ENCODE measurements at places on chromosomes 3 and 15.

- DNase-seq, result no peak
These were observed 143.6 kb downstream of the PGPEP1L start for GRCh38 chr15:98863983-98864382.

- DNase-seq, result no peak
These were observed 446.7 kb upstream of the PROK2 start for GRCh38 chr3:72231439-72232196.

- DNase-seq, result no peak
These were observed 65.7 kb downstream of the OCA2 start for GRCh38 chr15:28033443-28033842.

DNA sequence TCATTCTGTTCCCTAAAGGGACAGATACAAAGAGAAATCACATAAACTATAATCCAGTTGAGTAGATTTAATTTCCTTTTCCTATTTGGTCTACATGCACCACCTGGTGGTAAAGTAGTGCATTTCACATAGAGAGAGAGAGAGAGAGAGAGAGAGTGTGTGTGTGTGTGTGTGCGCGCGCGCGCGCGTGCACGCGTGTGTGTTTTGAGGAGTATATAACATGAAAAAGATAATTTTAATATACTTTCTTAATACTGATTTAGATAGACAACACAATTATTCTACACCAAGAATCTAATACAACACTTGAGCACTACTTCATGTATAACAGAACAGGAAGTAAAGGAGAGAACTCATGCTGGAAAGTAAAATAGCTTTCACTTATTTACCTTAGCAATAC, 1.1 kb upstream of the FGF7 start:
- peak; percentile 62 for DNase-seq

GRCh38 chr3:134922101-134922500, 127.0 kb downstream of the EPHB1 start:
- no peak for DNase-seq

- no peak for DNase-seq
These were observed 7.6 kb downstream of the SMAD3 start for GRCh38 chr15:67072958-67073357.

DNA sequence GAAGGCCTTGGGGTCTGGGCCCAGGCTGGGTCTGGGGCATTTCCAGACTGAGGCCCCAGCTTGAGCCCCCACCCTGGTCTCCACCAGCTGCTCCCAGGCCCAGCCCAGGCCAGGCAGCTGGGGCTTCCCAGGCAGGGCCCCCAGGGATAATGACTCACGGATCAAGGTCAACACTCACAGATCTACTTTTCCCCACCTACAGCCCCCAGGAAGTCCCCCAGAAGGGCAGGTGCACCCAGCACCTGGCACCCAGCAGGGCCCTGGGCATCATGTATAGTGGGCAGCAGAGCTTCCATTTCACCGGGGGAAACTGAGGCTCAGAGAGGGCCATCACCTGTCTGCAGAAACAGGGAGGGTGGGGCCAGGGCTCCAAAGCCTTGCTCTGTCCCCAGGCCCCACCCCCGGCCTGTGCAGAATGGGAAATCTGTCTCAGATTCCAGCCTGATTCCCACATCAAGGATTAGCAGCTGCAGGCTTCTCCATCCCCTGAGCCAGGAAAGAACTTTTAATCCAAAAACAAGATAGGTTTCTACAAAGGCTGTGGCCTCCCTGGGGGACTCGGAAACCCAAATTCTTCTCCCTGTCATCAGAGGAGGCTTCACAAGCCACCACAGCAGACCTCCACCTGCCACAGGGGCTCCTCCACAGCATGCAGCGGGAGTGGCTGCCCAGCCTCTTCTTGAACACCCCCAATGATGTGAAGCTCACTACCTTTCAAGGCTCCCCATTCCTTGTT, 49.8 kb downstream of the IQSEC1 start:
- DNase-seq, result no peak

- peak; percentile 42 for DNase-seq
These were observed 16.8 kb upstream of the CRBN start for GRCh38 chr3:3196148-3196861.

- DNase-seq, result peak; percentile 31
These were observed 435 bp downstream of the RAB27A start for GRCh38 chr15:55289011-55289745.

DNA sequence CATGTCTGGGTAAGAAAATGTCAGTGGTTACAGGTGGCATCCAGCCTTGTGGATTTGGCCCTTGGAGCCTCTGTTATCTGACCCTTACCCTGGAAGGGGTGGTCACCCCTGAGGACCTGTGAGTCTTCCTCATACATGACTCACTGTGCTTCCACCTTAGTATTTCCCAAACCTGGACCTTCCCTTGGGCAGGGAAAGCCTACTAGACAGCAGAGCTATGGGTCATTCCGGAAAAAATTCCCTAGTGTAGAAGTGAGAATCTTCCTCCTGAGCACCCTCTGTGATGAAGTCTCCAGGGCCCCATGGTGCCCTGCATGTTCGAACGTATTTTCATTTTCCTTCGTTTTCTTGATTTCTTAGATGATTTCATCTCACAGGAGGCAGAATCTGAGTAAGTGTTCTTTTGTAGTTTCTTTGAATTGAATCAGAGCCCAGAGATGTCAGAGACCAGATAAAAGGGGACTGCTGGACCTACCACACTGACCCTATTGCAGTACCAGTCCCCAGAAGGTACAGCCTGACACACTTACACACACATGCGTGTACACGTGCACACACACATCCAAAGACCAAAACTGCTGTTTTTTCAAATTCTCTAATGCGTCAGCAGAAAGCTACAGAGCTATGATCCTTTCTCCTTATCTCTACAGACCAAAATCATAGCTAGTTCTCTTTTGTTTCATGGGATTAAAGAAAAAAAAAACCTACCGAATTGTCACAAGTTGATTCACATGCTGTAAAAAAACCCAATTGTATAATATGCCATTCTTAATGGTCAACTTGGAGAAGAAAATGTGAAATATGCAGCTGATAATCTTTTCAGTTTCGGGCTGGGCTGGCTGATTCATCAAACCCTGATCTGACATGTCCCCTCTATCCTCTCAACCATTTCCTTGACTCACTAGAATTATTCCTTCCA, 50.5 kb upstream of the ARHGEF3 start:
- no peak for DNase-seq

DNA sequence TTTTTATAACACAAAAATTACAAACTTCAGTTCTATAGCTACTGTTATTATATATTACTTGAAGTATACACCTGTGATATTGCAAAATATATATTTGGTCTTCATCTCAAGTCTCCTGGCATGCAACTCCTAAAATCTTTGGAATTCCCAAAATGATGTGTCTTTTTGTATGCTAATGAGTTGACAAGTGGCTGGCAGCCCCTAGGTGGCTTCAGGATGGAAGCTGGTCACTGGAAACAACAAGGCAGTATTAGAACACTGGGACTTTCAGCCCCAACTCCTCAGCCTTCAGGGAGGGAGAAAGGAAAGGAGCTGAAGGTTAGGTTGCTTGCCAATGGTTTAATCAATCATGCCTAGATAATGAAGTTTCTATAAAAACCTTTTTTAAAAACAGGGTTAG, 112.0 kb downstream of the SCAPER start:
- no peak for DNase-seq

GRCh38 chr15:59618406-59618805, 6.8 kb downstream of the GCNT3 start:
- no peak for DNase-seq

DNA sequence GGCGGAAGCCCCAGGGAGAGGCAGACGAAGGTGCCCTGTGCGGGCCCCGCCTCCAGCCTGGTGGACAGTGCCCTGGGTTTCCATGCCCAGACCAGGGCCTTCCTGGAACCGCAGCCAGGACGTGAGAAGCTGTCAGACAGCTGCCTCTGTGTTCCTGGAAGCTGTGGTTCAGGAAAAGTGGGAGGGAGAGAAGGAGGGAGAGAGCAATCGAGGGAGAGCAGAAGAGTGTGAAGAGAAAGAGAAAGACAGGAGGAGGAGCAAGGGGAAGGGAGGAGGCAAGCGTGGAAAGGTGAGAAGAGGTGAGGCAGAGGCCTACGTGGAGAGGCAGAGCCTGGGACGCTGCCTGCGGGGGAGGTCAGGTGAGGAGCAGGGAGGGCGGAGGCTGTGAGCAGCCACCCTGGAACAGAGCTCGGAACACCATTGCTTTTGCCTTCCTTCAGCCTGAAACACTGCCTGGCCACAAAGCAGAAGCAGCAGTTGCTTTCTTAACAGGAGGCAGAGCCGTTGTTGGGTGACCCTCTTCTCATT, 18.6 kb downstream of the ZDHHC19 start:
- peak; percentile 80 for DNase-seq

GRCh38 chr3:104648823-104649222, 717.9 kb upstream of the ALCAM start:
- no peak for DNase-seq

DNA sequence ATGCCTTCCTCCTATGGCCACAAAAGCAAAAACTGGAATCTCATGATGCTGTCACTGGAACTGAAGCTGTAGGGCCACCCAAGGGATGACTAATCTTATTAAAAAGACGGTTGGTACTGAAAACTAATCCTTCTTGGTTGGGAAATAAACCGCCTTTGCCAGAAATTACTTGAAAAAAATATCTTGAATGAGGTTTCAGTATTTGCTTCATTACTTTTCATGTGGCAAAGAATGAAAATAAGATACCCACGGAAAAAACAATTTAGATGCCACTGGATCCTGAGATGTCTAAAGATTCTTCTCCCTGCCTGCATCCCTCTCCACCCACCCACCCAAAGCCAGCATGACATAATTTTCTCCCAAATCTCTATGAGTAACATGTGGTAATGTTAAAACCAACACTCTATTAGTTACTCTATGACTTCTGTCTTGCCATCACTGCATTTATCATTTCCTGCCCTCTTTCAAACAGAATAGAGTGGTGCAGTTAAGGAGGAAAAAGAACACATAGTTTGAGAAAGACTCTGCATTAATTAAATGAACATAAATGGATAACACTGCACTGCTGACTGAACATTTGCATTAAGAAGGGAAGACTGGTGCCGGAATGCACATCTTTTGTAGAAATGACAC, 111.8 kb upstream of the DPH6 start:
- DNase-seq, result no peak

DNA sequence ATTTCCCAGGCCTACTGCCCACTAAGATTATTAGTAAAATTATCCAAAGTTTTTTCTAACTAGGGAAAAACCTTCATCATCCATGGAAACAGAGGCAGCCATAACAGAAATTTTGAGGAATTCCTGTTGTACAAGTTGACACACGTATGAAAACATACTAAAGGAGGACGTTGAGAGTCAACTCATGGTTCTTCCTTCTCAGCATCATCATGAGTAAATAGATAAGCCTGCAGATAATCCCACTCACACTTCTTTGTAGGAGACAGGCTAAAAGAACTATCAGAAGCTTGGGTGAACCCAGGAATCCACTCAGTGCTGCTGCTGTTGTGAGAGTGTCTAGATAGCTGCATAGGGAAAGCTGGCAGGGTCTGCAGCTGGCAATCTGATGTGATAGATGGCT, 694.8 kb upstream of the NR2F2 start:
- DNase-seq, result no peak
